BE2C (cell line): ENCODE measurements at places on chromosomes 5 and 9.
A peak's percentile ranks its signal among the peaks of the same experiment; 100 is the strongest.

GRCh38 chr5:10538103-10538788 is 25.6 kb upstream of the ANKRD33B start:
- DNase-seq = no peak

DNA sequence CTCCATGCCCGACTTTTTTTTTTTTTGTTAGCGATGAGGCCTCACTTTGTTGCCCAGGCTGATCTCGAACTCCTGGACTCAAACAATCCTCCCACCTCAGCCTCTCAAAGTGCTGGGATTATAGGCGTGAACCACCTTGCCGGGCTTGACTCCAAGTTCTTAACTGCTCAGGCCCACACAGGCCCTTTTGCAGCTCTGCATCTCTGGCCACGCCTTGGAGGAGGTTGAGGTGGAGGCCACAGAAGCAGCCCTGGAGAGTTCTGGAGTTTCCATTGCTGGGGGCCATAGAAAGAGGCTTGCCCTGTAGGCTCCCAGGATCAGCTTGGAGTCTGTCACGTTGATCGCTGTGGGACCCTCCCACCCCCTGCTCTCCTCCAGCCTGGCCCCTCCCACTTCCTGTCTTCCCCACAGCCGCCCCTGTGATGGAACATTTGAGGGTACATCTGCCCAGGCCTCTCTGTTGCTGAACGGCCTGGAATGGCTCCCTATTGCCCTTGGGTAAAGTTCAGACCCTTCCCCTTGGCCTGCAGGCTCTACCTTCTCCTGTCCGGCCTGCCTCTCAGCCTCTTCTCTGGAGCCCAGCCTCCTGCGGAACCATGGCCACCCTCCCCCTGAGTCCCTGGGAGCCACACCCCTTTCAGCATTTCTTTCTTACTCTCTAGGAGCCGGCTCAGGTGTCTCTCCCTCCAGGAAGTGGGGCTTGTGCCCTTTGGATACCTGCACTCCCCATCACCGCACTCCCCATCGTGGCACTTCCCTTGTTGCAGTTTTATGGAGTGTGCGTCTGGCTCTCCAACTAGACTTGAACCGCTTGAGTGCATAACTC is 30.4 kb upstream of the IER5L start:
- DNase-seq = no peak

DNA sequence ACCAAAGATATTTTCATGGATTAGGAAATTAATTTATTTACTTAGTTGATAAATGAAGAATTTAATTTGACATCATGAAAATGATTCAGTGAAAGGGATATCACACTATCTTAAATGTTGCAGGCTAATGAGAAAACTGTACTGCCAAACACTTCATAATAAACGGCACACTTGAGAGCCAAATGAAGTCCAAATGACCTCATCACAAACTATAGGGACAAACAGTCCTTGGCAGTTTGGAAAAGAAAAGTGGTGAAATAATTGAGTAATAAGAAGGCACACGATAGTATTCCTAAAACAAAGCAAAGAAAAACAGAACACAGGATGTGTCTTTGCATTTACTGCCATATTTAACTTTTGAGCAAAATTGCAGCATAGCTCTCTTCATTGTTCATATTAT is 116.9 kb upstream of the TLR4 start:
- no peak for DNase-seq

- no peak for DNase-seq
These were observed 92.1 kb downstream of the TMEM167A start for GRCh38 chr5:82984786-82985735.

GRCh38 chr5:87347841-87348240 is 64.9 kb downstream of the CCNH start:
- no peak for DNase-seq

GRCh38 chr5:32909207-32909606 is 198.1 kb downstream of the NPR3 start:
- no peak for DNase-seq

GRCh38 chr9:31776471-31776870 is 608.0 kb upstream of the ACO1 start:
- DNase-seq = peak; percentile 73

DNA sequence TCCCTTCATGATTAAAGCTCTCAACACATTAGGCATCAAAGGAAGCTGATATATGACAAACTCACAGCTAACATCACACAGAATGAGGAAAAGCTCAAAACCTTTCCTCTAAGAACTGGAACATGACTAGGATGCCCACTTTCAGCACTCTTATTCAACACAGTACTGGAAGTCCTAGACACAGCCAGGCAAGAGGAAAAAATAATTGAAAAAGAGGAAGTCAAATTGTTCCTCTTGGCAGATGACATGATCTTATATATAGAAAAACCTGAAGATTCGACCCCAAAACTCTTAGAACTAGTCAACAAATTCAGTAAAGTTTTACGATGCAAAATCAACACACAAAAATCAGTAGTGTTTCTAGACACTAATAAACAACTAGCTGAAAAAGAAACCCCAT is 144.3 kb upstream of the NREP start:
- no peak for DNase-seq

GRCh38 chr9:31623511-31623910 is 760.9 kb upstream of the ACO1 start:
- DNase-seq = no peak

DNA sequence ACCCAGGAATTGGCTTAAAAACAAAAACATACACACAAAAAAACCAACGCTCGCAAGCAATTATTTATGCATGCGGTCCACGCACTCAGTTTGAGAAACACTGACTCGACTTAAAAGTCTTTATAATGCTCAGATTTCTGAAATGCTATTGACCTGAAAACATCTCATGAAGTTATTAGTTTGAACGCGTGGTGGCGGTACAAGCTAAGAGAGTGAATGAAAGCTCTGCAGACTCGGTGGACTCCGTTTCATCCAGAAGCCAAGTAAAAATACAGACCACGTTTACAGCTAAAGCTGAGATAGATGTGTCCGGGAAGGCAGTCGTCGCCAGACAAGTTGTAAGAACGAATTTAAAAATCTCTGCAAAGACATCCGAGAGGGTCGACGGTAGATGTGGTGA is at the start of gene PCDHB6:
PCDHB6 (plus strand) TSS at position 246 of the 400 bp plus-strand sequence. CDS start 201 bp downstream, outside the sequence.
- DNase-seq = peak; percentile 66

- no peak for DNase-seq
These were observed 554.0 kb upstream of the KLF4 start for GRCh38 chr9:108043585-108043984.

DNA sequence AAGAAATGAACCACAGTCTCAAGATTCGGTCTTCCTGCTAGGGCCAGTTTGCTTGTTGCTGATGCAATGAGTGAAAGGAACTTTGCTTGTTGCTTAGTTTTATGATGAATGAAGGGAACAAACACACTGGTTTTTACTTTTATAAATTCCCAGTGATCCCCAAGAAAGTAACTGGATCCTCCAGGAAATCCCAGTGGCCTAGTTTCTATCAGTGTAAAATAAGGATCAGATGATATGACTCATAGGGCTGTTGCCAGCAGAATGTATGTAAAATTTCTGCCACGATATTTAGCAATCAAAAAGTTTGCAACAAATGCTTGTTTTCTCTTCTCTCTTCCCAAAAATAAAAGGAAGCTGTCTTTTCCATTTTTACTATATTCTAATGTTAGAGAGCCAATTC is 160.1 kb upstream of the CDKN2B start:
- DNase-seq = no peak

GRCh38 chr5:140182803-140183367 is 7.9 kb downstream of the CYSTM1 start:
- DNase-seq = no peak

DNA sequence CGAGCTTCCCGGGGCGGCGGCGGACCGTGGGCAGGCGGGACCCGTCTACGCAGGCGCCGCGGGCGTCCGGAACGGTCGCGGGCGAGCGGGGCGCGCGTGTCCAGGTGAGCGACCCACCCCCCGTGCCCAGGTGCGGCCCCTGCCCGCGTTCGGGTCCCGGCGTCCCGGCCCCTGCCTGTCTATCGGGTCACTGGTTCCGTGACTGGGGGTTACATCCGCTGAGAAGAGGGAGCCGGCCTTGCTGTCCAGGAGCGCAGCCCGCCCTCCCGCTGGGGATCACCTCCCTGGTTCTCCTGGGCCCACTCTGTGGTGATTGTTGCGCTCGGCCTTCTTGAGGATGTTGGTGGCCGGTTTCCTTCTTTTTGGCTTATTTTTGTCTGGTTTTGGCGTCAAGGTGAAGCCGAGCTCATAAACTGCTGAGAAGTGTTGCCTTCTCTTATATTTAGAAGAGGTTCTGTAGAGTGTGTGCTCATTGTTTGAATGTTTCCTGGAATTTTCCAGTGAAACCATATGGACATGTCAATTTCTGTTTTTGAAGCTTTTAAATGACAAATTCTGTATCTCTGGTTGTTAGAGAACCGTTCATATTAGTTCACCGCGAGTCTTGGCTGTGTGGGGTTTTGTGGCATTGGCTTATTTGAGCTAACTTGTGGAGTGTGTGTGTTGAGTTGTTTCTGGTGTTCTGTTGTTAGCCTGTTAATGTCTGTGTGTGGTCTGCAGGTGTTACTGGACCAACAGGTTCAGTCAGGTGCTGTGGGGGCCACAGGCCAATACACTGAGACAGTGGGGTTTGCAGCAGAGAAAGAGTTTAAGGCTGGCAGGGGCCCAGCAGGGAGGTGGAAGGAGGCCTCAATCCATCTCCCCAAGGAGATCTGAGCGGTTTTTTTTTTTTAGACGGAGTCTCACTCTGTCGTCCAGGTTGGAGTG is 621 bp downstream of the CEP72 start:
- DNase-seq = peak; percentile 39

DNA sequence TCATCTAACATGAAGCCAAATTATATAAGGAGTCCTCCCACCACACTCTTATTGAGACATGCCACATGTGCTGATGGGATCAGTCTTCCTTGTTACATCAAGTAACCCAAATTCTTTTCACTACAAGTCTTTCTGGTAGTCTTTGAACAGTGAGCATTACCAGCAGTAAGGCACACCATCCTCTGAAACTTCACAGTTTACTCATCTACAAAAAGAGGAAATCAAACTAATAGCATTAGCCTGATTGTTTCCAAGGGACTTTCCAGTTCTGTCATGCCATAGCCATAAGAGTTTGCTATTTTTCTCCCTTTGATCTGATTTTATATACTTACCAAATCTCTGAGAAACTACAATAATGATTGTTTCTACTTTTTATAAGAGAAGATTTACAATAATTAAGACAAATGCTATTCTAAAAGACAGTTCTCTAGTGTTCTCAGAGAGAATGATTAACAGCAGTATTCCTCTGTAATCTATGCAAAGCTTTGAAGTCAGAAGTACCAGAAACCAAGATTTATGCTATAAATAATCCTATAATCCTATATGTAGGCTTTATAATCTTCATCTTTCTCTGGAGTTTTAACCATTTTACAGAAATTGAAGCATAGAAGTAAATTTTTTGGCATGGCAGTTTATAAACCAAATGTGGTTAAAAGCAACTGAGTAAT is 166.2 kb upstream of the ACO1 start:
- DNase-seq = no peak

GRCh38 chr5:52331725-52332124 is 456.0 kb upstream of the ITGA1 start:
- no peak for DNase-seq

DNA sequence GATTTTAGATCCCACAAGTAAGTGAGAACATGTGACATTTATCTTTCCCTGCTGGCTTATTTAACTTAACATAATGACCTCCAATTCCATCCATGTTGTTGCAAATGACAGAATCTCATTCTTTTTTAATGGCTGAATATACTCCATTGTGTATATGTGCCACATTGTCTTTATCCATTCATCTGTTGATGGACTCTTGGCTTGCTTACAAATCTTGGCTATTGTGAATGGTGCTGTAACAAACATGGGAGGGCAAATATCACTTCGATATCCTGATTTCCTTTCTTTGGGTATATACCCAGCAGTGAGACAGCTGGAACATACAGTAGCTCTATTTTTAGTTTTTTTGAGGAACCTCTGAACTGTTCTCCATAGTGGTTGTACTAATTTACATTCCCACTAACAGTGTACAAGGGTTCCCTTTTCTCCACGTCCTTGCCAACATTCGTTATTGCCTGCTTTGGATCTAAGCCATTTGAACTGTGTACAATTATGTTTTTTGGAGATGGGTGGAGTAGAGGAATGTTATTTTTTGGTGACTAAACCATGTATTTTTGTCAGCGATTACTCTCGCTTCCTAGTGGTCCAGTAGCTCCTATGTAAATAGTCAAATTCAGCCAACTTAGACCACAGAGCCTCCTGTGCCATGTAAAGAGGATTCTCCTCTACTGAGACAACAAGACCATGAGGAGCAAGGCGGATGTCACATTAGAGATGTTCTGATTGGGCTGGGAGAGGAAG is 60.6 kb downstream of the TNFSF15 start:
- DNase-seq = no peak

- DNase-seq = no peak
These were observed 42.9 kb downstream of the CXXC5 start for GRCh38 chr5:139690803-139691629.

- DNase-seq = no peak
These were observed 33.8 kb upstream of the TJP2 start for GRCh38 chr9:69140123-69140735.
